EL (cell line): ENCODE measurements at places on chromosomes 12 and 14.

DNA sequence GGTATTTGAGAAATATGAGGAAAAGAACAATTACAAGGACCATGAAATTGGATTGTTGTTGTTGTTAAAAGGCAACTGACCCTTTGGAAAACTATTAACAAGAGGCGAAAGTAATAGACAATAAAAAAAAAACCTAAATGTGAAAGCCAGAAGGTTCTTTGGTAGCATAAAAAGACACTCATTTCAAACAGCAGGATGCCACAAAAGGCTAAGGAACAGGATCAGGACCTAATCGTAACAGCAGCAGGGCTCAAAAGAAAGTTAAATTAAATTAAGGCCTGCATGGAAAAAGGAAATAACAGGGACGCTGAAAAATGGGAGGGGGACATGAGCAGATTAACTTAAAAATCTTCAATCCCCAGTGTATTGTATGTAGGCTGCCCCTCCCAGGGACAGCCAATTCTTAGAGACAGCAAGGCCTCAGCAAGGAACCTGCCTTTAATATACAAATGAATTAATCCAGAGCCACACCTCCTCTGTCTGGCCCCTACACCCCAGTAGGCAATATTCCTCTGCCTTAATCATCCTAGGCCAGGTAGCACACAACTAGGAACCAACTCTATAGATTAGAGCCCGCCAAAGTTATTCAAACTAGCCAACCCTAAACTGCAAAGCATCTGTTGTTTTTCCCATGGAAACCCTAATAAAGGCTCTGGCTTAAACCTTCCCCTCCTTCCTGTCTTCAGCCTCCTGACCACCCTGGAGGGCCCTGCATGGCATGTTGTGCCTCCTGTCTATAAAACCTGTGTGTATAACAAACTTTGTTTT is 28.4 kb upstream of the AP4S1 start:
- DNase-seq, result no peak

- DNase-seq, result no peak
Observed at GRCh38 chr12:32110942-32111341, 4.3 kb downstream of the BICD1 start.

GRCh38 chr14:105939810-105940508 is 413.6 kb downstream of the TMEM121 start:
- no peak for DNase-seq

DNA sequence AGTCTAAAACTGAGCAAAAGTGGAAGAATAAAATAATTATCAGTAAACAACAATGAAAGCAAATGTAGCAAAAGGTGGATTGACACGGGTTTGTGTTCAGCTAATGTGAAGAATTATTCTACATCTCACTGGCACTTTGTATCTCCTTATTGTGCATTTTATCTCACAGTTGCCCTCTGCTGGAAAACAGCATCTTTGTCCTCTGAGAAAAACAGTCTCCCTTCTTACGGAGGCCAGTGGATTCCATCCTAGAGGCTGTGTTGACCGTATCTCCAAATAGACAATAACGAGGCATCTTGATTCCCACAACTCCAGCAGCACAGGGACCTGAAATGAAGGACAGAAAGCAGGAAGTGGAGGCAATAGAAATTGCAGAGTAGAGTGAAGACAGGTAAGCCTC is 51.3 kb upstream of the PLBD1 start:
- peak; percentile 19 for DNase-seq

DNA sequence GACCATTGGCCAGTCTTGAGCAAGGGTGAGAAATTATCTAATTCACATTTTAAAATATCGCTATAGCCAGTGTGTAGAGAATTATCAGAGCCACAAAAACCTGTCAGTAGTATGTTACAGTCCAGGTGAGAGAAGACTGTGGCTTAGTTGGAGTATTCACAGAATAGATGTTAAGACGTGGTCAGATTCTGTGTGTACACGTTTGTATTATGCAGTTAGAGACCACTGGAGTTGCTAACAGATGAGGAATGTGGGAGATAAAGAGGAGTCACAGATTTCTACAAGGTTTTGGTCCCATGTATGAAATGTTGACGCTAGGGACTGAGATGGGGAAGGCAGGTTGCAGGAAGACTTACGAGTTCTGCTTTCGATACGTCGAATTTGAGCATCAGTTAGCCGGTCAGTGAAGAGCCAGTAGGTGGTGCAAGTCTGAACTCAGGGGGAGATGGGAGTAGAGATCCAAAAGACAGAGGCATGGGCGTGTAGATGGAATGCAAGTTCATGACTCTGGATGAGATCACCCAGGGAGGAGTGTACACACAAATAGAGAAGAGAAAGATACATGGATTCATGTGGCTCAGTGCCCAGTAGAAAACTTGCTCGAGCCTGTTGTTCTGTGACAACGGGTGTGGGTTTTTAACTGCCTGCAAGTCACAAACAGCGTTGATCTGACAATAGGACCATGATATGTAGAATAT is 114.8 kb upstream of the FLRT2 start:
- DNase-seq, result peak; percentile 97

- no peak for DNase-seq
Observed at GRCh38 chr14:60964904-60965303, 16.0 kb downstream of the TRMT5 start.

GRCh38 chr14:50984036-50984710 is 39.9 kb upstream of the PYGL start:
- DNase-seq, result no peak

- DNase-seq, result no peak
Observed at GRCh38 chr12:60075091-60075490, 479.3 kb downstream of the SLC16A7 start.

DNA sequence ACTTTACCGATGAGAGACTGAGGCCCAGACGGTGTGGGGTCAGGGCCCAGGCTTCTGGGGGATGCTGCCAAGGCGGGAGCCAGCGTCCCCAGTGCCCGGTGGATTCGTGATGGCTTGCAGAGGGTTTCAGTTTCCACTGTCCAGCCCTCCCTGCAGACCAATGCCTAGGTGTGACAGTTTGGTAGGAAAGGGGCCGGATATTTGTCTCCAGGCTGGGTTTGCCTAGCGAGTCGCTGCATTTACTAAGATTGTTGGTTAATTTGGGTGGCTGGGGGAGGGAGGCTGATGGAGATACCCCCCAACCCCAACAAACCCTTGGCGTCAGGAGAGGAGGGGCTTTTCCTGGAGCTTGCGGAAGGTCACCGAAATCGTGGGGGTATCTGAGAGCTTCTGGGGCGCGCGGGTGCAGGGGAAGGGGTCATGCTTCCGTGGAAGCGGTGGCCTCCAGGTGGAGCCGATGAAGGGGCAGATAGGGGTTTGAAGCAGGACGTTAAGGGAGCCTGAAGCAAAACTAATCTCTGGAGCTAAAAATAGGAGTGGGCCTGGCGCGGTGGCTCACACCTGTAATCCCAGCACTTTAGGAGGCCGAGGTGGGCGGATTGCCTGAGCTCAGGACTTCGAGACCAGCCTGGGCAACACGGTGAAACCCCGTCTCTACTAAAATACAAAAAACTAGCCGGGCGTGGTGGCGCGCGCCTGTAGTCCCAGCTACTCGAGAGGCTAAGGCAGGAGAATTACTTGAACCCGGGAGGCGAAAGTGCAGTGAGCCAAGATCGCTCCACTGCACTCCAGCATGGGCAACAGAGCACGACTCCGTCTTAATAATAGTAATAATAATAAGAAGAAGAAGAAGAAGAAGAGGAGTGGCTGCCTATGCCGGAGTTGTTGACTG is 1.1 kb upstream of the CDC42BPB start:
- DNase-seq, result peak; percentile 28
